Skin of body (tissue), 3 donors: ENCODE measurements at places on chromosomes 3 and 15. TPM values are rescaled to one million over a fixed set of nuclear protein-coding genes. Genes with fewer than 3 reads are reported as not detected.

Gene TMEM207
- total RNA-seq, result not detected

Gene EXD1
- total RNA-seq, result not detected

Gene RTP1
- not detected for total RNA-seq

Gene GPR27
- total RNA-seq, result 5.2 TPM

Gene IGSF11
- total RNA-seq, result 1.6 TPM

Gene SPESP1
- 0.99 TPM for total RNA-seq

Gene GPR160
- 4.6 TPM for total RNA-seq

Gene ROBO2
- 42.3 TPM for total RNA-seq

Gene C2CD4B
- total RNA-seq, result 7.9 TPM

Gene GXYLT2
- total RNA-seq, result 65.3 TPM

Gene ACAD9
- 52.1 TPM for total RNA-seq

Gene CCR9
- total RNA-seq, result not detected

Gene CCDC54
- total RNA-seq, result not detected

Gene C3orf52
- total RNA-seq, result 12.9 TPM

Gene CD200R1L
- not detected for total RNA-seq

Gene GPR87
- total RNA-seq, result 13.3 TPM

Gene SPSB4
- 3.8 TPM for total RNA-seq

Gene ZNF662
- total RNA-seq, result 12.1 TPM

Gene CSPG4
- 42.2 TPM for total RNA-seq

Gene CD200
- 12.2 TPM for total RNA-seq

Gene OR5K2
- not detected for total RNA-seq

Gene ISLR2
- 0.79 TPM for total RNA-seq

Gene PIGB
- 8.4 TPM for total RNA-seq

Gene METTL6
- total RNA-seq, result 24.9 TPM

Gene ZNF860
- 0.89 TPM for total RNA-seq

Gene CATSPER2
- total RNA-seq, result 1.8 TPM

Gene CAPN3
- 66.0 TPM for total RNA-seq
